AG09309 (cell line): ENCODE measurements at places on chromosomes 5 and 9.

DNA sequence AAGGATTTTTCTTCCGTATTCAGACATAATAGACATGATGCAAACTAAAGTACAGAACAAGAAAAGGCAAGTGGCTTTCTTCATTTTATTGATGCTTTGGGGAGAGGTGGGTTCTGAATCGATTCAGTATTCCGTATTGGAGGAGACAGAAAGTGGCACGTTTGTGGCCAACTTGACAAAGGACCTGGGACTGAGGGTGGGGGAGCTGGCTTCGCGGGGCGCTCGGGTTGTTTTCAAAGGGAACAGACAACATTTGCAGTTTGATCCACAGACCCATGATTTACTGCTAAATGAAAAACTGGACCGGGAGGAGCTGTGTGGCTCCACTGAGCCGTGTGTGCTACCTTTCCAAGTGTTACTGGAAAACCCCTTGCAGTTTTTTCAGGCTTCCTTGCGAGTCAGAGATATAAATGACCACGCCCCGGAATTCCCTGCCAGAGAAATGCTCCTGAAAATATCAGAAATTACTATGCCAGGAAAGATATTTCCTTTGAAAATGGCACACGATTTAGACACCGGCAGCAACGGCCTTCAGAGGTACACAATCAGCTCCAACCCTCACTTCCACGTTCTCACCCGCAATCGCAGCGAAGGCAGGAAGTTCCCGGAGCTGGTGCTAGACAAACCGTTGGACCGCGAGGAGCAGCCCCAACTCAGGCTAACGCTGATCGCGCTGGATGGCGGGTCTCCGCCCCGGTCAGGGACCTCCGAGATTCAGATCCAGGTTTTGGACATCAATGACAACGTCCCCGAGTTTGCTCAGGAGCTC, 551 bp downstream of the PCDHB6 start:
- no peak for DNase-seq

- no peak for DNase-seq
Measured at GRCh38 chr5:17235731-17236330, 18.4 kb downstream of the BASP1 start.

- DNase-seq: no peak
Measured at GRCh38 chr9:3807601-3808000, 281.8 kb upstream of the RFX3 start.

GRCh38 chr9:117116084-117116483, 298.8 kb downstream of the ASTN2 start:
- no peak for DNase-seq

DNA sequence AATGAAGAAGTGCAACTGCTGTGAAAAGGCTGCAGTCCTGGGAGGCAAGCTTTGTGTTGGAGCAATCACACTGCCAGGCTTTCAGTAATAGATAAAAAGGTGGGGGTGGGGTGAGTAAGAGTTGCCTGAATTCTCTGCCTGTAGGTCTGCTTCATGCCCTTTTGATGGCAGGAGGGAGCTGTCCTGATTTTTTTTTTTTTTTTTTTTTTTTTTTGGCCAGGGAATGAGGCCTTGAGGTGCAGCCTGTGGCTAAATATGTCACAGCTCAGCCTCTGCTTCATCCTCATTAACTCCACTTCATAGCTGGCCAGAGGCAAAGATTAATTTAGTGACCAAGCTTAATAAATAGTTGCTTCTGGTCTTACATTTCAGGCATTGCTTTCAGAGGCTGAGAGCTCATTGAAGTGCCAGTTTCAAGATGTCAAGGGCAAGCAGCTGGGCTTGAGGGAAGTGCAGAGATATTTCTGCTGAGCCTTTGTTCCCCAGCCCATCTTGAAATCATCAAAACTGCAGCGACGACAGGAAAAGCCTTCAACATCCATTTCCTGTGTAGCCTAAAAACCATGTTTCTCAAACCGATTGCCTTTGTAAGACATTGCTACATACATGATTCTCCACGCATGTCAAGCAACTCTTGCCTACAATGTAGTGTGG, 134.7 kb downstream of the MACIR start:
- DNase-seq: peak; percentile 27

- no peak for DNase-seq
Measured at GRCh38 chr5:132102101-132102701, 28.6 kb downstream of the CSF2 start.

DNA sequence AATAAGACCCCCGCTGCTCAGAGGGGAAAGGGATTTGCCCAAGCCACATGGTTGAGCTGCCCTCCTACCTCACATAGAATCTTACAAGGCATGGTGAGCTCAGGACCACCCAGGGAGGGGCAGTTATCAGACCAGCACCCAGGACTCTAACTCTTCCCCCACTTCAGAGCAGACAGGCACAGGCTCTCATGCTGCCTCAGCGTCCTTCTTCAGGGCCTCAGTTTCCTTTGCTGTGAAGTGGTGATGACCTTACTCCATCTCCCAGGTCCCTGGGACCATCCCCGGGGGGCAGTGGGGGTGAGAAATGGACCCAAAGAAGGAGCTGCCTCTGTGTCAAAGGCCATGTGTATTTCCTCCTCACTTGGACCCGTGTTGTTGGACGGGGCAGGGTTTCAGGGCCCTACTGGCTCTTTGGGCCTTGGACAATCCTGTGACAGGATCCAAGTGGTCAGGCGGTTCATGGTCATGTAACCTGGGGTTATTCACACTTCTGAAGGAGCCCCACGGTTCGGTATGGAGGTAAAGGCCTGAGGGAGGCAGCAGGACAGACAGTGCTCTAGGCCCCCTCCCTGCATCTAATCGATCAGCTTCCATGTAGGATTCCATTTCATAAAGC, 31.7 kb upstream of the CSF1R start:
- DNase-seq: no peak

DNA sequence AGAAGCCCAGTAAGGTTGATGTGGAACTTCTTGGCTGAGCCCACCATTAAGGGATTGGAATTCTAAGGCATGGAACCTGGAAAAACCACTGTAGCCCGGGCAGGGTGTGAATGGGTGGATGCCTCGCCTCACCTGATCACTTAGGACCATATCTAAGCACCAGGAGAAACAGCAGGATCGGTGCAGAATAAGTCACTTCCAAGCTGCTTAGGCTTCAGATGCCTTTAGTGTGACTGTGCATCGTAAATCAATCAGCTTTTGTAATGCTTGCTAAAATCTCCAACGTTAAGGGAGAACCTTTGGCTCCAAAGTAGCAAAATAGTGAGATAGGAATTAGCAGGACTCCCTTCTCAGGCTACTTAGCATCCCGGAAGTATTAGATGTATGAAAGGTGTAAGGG, 103.9 kb upstream of the MEGF10 start:
- no peak for DNase-seq

DNA sequence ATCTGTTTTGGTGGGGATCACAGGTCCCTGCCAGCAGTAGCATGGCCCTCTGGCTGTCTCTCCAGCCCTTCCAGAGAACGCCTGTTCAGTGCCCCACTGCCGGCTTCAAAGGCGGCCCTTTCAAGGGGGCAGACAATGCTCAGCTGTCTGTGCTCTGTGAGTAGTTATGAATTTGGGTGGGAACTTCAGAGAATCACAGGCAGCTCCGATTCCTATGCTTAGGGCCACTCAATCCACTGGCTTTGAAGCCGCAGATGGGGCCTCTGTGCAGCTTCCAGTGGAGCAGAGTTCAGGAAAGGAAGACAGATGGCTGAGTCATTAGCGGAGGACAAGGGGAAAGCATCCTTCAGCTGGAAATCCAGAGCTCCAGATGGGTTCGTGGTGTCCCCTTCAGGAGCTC, 42.4 kb downstream of the NKX2-5 start:
- DNase-seq: no peak

DNA sequence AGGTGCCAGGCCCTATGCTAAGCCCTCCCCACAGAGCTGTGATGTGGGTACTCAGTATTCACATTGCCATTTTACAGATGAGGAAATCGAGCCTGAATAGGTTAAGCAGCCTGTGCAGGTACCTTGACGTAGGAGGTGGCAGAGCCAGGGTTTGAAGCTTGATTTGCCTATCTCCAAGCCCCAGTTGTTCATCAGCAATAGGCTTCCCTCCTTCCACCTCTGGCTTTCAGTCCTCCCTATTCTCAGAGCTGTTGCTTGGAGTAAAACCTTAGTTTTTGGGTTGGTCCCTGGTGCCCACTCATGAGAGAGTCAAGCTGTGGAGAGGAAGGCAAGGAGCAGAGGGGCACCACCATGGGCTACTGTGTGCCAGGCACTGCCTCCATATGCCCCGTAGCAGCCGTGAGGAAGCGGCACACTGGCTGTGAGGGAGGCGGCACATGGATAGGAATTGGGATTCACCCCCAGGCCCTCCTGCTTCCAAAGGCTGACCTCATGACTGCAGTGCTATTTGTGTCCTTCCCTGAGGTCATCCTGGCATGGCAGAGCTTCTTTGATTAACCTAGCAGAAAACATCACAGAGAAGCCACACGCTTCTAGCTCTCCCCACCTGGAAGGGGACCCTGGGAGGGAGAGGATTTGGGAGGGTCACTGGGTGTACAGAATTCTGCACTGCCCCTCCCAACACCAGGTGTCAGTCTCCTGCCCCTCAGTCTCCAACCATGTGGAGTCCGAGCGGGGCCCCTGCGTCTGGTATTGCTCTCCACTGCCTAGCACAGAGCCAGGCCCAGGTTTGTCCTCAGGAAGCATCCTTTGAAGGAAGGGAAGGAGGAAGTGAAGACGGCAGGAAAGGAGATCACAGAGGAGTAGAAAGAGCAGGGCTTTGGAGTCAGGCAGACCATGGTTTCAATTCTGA, 109.8 kb downstream of the RGS3 start:
- DNase-seq: no peak

GRCh38 chr5:173762045-173762444, 126.1 kb upstream of the CPEB4 start:
- DNase-seq: no peak

DNA sequence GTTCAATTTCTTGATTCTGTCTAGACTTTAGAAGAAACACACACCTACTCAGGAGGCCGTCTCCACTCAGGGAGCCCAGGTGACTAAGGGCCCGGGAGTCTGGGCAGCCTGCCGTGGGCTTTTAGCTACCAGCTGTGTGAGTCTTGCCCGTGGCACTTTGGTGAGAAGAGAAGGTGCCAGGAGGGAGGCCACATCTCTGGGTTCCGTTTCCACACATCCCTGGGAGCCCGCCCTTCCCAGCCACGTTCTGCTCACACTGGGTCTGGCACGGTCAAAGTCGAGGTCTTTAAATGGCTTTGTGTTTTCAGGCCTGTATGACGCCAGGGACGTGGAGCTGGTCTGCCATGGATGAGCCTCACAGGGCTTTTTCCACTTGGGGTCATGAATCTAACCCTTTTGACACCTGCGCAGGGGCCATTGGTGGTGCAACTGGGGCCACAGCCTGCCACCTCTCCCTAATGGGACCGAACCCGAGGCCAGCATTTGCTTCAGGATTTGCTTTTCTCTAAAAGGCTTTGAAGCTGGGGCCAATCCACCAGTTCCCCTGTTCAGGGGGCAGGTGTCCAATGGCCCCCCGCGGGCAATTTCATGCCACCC, 17.2 kb upstream of the FCN2 start:
- DNase-seq: no peak

DNA sequence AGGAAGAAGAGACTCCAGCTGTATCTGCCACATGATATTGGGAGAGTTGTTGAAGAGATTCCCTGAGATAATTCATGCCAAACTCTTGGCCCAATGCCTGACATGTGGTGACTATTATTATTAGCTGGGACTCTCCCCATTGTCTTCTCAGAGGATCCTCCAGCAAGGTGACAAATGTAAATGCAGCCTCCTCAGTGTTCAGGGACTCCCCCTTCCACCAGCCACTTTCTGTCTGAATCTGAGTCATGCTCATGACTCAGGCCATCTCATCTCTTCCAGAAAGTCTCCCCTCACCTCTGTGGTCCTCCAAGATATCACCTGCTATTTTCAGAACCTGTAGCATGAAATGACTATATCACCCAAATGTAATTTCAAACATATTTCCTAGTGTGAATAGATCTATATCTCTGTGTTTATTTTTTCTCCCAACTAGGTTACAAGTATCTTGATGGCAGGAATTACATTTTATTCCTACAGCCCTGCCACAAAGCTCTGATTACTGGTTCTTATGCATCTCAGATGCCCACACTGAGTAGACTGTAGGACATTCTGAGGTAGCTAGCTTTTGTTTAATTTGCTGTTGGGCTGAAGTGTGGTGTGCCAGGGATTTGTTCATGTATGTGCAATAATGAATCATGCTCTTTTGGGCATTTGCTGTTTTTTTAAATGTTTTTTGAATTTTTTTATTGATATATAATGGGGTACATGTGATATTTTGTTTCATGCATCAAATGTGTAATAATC, 126.6 kb upstream of the IL12B start:
- DNase-seq: no peak

- no peak for DNase-seq
Measured at GRCh38 chr9:4670591-4670990, 4.3 kb upstream of the SPATA6L start.

DNA sequence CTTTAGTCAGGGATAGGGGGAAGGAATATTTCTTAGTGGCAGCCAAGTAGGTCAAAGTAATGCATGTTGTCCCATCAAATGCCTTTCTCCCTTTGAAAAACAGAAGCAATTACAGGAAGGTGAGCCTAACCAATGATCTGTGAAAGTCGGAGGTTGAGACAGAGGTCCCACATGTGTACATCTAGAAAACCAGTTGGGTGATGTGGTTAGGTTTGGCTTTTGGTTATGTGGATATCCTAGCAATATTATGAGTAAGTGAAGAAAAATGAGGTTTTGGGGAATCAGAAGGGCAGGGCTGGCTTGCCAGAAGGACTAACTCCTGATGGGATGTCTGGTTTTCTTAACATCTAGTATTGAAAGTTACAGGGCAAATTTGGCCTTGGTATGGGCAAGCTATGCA, 63.4 kb upstream of the PALM2AKAP2 start:
- no peak for DNase-seq

- DNase-seq: no peak
Measured at GRCh38 chr5:170747851-170748250, 35.7 kb upstream of the GABRP start.

GRCh38 chr9:91681461-91682305, 258.1 kb upstream of the NFIL3 start:
- no peak for DNase-seq
